ENCODE measurements at places on chromosomes 13 and 19.

GRCh38 chr19:49772850-49773432, 6.1 kb downstream of the AP2A1 start:
- DNase-seq = no peak

GRCh38 chr13:106526738-106527444, 8.6 kb downstream of the EFNB2 start:
- no peak for DNase-seq

DNA sequence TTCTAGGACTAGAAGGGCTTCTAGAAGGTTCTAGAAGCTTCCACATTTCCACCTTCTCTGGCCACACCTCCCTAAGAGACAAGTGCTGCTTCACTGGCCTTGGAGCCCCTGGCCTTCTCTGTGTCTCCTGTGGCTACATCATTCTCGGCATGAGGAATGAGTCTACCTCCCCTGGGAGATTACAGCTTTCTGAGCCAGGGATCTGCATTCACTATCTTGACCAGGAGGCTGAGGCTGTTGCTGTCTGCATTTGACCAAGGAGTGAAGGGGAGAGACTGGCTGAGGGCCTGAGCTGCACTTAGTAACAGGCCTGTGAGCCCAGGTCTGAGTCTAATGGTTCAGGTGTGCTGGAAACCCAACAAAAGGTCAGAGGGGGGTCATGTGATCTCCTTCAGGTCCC, 5.3 kb downstream of the CPAMD8 start:
- no peak for DNase-seq

DNA sequence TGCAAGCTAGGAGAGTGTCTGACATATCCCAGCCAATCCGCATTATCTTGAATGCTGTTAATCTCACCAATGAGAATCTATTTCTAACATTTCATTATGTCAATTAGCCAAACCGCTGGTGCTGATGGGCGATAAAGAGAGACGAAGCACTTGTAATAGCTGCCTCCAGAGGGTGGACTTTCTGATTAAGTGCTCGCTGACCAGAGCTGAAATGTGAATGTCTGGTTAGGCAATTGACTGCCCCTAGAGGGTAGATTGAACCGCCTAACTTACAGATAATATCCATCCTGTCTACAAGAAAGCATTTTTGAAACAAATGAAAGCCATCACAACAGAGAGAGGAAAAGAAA, 552 bp upstream of the GRWD1 start:
- DNase-seq = no peak

DNA sequence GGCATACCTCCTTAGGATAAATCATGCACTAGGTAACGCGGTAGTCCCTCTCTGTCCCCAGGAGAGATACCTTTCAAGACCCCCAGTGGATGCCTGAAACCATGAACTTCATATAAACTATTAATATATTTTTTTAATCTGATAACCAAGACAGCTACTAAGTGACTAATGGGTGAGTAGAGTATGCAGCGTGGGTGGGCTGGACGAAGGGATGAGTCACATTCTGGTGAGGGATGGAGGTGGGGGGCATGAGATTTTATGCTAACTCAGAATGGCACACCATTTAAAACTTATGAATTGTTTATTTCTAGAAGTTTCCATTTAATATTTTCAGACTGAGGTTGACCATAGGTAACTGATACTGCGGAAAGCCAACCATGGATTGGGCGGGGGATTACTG, 46.2 kb downstream of the CDK8 start:
- DNase-seq = no peak

DNA sequence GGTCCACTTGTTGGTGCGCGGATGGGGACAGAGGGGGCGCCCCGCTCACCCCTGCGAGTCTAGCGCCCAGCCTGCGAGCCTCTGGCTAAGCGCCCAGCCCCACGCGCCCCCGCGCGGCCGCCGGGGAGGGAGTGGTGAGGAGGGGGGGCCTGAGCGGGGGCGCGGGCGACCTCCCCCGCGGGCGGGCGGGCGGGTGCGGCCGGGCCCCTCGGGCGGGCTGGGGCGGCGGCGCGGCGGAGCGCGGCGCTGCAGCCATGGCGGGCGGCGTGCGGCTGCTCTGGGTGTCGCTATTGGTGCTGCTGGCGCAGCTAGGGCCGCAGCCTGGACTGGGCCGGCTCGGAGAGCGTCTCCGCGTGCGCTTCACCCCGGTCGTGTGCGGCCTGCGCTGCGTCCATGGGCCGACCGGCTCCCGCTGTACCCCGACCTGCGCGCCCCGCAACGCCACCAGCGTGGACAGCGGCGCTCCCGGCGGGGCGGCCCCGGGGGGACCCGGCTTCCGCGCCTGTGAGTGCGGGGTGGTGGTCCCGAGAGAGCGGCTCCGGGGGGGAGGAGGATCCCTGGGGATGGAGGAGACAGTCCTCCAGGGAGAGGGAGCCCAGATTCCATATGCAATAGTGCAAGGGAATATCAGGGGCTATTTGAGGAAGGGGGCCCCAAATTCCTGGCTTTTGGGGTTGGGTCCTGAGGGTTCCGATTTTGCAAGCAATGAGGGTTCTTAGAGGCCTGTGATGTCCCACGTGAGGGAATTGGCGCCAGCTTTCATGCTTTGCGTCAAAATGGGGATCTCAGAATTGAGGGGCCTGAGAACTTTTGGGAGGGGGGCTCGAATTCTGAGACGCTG, at the start of gene LTBP4:
Gene LTBP4 (plus strand): TSS at position 236 of the 841 bp plus-strand sequence. CDS start 19 bp downstream, at position 255.
- no peak for DNase-seq

DNA sequence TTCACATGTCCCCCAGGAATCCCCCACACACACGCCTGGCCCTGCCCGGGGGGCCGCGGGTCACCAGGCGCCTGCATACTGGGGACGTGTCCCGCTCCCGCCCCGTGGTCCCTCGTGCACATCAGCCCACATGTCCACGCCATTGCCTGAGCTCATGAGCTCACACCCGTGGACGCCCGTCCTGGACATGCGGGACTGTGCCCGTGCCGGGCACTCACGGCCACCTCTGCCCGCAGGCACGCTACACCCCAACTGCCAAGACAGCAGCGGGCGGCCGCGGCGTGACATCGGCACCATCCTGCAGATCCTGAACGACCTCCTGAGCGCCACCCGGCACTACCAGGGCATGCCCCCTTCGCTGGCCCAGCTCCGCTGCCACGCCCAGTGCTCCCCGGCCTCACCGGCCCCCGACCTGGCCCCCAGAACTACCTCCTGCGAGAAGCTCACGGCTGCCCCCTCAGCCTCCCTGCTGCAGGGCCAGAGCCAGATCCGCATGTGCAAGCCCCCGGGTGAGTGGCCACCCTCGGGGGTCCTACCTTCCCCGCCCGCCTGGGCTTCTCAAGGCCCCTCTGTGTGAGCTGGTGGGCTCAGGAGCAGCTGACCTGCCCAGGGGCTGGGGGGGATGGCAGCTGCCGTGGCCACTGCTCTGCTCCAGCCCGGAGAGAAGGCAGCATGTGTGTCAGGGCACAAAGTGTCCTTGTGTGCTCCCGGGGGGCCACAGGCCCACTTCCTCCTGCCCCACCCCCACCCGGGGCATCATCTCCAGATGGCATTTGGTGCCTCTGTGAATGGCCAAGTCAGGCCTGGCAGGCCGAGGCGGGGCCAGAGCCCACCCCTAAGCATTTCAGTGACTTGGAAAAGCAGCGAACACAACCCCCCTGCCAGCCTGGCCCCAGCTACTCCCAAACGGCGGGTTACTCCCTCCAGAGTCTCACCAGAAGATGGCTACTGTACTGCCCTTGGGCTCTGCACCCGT, 7.1 kb downstream of the MIDN start:
- DNase-seq = no peak

GRCh38 chr13:76832258-76832988, 53.8 kb downstream of the KCTD12 start:
- DNase-seq = no peak

GRCh38 chr13:26660766-26661165, 99.8 kb downstream of the GPR12 start:
- no peak for DNase-seq

DNA sequence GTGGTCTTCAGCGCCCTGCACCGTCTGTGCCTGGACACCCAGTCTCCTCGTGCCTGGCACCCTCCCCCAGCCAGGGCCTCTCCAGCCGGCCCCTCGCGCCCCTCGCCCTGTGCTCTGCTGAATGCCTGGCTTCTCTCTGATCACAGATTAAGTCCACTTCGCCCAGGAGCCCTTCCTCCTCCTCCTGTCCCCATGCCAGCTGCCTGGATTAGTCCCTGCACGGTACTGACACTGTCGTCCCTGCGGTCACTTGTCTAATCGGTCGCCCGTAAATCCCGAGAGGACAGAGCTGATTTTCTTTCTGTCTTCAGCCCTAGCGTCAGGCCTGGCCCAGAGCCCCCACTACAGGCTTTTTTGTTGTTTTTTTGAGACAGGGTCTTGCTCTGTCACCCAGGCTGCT, 6.6 kb downstream of the THOP1 start:
- DNase-seq = no peak

DNA sequence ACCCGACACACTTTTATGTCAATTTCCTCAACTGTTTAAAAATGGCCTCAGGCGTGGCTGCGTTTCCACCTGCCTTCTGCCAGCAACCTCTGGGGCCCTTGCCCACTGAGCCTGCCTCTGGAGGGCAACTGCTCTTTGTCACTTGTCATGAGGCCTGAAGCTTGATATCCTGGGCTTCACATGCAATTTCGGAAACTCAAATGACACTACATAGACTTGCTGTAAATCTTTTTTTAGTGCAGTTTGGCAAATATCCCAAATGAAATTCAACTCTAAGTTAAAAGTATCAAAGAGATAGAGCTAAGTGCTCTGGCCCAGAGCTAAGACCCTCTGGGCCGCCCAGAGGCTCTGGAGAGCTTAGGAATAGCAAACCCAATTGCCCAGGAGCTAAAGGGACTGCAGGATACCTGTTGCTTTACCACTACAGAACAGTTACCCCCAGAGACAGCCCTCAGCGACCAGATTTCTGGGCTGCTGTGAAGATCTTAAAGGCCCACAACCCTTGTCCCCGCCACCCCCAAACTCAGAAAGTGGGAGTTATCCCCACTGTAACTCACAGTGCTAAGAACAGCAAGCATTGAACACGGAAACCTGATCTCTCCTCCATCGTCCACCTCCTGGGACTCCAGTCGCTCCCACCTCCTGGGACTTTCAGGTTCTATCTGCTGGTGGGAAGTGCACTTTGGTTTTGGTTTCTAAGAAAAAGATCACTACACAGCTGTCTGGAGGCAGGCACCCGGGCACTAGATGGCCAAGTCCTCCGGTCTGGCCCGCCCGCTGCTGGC, 19.4 kb downstream of the GJA3 start:
- DNase-seq = no peak

DNA sequence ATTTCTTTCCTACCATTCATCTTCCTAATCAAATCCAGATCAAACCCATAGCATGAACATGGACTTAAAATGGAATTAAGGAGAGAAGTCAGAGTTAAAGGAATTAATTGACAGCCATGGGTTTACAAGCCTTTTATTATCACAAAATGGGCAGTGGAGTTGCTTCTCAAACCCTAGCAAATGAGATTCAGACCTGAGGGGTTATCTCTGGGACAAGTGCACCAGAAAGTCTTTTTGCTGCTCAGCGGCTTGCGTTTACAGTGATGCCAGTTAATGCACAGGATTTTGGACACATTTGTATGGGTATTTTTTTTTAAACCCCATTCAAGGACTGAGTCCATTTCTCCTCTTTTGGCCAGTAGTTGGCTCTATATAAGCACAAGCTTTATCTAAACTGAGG, 503.0 kb downstream of the EFNB2 start:
- DNase-seq = no peak

- no peak for DNase-seq
Measured at GRCh38 chr19:3201072-3201700, 15.5 kb downstream of the NCLN start.

- DNase-seq = no peak
Measured at GRCh38 chr19:45179072-45179891, 698 bp downstream of the BLOC1S3 start.

DNA sequence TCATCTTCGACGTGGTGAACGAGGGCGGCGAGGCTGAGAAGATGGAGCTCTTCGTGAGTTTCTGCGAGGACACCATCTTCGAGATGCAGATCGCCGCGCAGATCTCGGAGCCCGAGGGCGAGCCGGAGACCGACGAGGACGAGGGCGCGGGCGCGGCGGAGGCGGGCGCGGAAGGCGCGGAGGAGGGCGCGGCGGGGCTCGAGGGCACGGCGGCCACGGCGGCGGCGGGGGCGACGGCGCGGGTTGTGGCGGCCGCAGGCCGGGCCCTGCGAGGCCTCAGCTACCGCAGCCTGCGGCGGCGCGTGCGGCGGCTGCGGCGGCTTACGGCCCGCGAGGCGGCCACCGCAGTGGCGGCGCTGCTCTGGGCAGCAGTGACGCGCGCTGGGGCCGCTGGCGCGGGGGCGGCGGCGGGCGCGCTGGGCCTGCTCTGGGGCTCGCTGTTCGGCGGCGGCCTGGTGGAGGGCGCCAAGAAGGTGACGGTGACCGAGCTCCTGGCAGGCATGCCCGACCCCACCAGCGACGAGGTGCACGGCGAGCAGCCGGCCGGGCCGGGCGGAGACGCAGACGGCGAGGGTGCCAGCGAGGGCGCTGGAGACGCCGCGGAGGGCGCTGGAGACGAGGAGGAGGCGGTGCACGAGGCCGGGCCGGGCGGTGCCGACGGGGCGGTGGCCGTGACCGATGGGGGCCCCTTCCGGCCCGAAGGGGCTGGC, 52.6 kb downstream of the MAP4K1 start:
- DNase-seq = no peak

DNA sequence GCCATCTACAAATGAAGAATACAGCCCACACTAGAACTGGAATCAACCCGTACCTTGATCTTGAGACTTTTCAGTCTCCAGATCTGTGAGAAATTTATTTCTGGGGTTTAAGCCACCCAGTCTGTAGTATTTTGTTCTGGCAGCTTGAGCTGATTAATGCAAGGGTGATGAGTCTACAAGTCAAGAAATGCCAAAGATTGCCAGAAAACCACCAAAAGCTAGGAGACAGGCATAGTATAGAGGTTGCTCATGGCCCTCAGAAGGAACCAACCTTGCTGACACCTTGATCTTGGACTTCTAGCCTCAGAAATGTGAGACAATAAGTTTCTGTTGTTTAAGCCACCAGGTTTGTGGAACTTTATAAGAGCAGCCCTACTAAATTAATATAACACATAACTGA, 428.2 kb upstream of the KLF12 start:
- no peak for DNase-seq

- DNase-seq = no peak
Measured at GRCh38 chr13:104694397-104694796, 1628.2 kb upstream of the SLC10A2 start.

GRCh38 chr19:8174706-8175105, 25.3 kb upstream of the FBN3 start:
- DNase-seq = no peak

- DNase-seq = peak; percentile 30
Measured at GRCh38 chr19:4539693-4540581, at the start of gene LRG1. TSS of gene LRG1 (minus strand) at chr19:4540036. CDS start at chr19:4540013, 23 bp downstream.

DNA sequence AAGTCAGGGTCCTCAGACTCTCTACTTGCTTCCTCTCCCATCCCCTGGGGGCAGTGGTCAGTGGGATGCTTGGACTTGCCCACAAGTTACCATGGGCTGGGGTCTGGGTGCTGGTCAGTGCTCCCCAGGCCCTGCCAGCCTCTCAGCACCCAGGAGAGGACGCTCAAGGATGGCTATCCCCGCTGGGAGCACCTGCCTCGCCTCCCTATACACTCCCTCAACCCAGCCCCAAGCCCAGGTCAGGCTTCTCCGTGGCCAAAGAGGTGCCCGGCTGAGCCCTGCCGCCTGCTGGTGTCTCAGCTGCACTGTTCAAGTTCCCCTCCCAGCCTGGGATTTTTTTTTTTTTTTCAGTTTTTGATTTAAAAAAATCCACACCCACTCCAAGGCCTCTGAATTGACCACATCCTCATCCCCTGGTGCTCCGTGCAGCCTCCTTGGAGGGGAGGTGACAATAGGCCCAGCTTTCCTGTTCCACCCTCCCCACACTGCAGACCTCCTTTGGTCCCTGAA, 10.8 kb downstream of the F2RL3 start:
- DNase-seq = no peak

Data from GM12878 (cell line).